ENCODE measurements at places on chromosomes 6 and 20. TPM values are rescaled to one million over a fixed set of nuclear protein-coding genes. Genes with fewer than 3 reads are reported as not detected.
A peak's percentile ranks its signal among the peaks of the same experiment; 100 is the strongest.

DNA sequence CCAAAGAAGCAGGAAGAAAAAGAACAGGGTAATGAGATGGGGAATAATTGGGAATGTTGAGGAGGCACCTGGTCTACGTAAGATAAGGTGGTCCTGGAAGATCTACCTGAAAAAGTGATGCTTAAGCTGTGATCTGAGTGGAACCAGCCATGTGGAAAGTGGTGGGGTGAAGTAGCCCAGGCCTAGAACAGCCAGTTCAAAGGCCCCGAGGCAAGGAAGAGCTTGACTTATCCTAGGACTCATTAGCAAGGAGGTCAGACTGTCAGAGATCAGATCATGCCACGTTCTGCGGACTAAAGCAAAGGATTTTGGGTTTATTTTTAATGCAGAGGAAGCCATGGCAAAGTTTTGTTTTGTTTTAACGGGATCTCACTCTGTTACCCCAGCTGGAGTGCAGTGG lies 5.1 kb downstream of the SYCP2L start:
- no peak overlapping the region for H3K4me3 ChIP-seq
- DNase-seq = no peak
- H3K4me1 ChIP-seq = peaks cover 2% of the 10 kb centered on the region
- peaks cover 8% of the 10 kb centered on the region for H3K27me3 ChIP-seq
- H3K36me3 ChIP-seq = no peaks in the 10 kb centered on the region
- H3K27ac ChIP-seq = no peak overlapping the region

- H3K27me3 ChIP-seq = no peaks in the 10 kb centered on the region
- no peaks in the 10 kb centered on the region for H3K4me1 ChIP-seq
- H3K36me3 ChIP-seq = no peaks in the 10 kb centered on the region
- H3K4me3 ChIP-seq = no peak overlapping the region
- H3K27ac ChIP-seq = no peak overlapping the region
Observed at GRCh38 chr6:15096894-15097837, 148.7 kb upstream of the JARID2 start.

DNA sequence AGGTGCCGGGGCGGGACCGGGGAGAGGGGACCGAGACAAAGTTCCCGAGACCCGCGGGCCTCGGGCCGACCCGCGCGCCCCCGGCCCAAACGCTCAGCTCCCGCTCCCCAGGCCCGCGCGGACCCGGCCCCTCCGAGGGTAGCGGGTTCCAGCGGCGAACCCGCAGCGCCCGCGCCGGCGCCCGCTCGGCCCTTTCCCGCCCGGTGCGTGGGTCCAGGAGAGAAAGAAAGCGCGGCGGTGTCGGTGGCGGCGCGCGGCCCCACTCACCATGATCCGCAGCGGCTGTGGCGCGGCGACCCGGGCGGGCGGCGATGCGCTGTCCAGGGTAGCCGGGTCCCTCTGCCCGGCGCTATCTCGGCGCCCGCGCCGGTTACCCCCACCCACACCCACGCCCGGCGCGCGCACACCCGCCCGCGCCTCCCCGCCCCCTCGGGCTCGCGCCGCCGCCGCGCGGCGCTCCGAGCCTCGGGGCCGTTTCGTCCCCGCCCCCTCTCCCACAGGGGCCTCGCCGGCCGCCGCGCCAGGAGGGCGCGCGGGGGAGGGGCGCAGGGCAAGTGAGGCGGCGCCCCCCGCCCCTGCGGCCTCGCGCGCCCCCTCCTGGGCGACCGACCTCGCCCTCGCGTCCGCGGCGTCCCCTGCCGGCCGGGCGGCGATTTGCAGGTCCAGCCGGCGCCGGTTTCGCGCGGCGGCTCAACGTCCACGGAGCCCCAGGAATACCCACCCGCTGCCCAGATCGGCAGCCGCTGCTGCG lies at the start of gene ELOVL2:
TSS of gene ELOVL2 (minus strand) at position 345 of the 751 bp plus-strand sequence. CDS start at position 270, 75 bp downstream.
- no peak for DNase-seq
- H3K4me3 ChIP-seq = peak within 1 kb of the TSS; percentile 49
- no peak within 1 kb of the TSS for H3K27ac ChIP-seq
- H3K27me3 ChIP-seq = peaks cover 86% of the 10 kb centered on the region

DNA sequence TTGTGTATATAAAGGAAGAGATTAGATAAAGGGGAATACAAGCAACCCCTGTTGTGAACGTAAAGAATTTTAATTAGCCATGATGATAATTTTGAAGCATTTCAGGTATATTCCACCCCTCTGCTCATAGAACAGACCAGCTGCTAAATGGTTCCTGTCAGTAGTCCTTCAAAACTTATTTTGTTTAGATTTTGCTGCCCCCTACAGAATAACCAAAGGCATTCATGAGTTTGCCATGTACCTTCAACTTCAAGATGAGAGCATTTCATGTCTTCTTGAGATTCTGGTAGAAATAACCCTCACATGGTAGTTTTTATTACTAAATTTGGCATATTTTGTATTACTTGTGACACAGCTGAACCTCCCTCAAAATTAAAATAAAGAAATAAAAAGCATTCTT lies 1586.7 kb downstream of the HACE1 start:
- no peaks in the 10 kb centered on the region for H3K4me1 ChIP-seq
- no peaks in the 10 kb centered on the region for H3K36me3 ChIP-seq
- H3K4me3 ChIP-seq = no peak overlapping the region

- H3K27ac ChIP-seq = no peak overlapping the region
- no peaks in the 10 kb centered on the region for H3K36me3 ChIP-seq
- H3K4me3 ChIP-seq = no peak overlapping the region
- H3K4me1 ChIP-seq = peaks cover 6% of the 10 kb centered on the region
- no peak for DNase-seq
Observed at GRCh38 chr6:2531426-2532215, 219.1 kb downstream of the MYLK4 start.

DNA sequence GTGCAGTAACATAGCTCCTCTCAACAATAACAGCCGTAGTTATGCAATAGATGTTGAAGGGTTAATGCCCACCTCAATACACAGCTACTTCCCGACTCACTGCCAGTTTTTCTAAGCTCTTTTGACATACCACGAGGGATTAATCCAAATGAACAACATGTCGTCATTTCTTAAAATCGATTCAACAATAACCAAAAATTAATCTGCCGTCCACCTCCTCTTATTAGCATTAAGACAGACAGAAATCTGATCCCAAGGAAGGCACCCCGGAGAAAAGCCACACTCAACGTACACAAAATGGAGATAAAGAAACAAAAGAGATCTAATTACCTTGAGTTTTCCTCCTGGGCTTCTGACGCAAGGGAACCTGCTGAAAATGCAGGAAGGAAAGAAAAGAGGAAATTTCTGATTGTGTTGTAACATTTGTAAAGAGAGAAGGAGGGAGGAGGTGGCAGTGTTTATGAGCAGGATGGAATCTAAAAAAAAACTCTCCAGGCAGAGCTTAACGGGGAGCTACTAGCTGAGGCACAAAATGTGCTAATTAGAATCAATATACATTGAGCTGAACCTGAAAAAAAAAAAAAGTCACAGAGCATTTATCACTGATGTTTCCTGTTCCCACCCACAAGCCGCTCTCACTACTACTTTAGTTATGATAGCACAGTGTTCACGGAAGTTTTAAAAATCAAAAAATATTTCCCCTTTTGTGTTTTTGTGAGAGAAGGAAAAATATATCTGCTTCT lies 109.3 kb downstream of the IPCEF1 start:
- peak overlapping the region; percentile 34 for H3K27ac ChIP-seq
- peaks cover 11% of the 10 kb centered on the region for H3K4me1 ChIP-seq
- peak overlapping the region; percentile 44 for H3K4me3 ChIP-seq
- no peak for DNase-seq
- H3K27me3 ChIP-seq = no peaks in the 10 kb centered on the region

DNA sequence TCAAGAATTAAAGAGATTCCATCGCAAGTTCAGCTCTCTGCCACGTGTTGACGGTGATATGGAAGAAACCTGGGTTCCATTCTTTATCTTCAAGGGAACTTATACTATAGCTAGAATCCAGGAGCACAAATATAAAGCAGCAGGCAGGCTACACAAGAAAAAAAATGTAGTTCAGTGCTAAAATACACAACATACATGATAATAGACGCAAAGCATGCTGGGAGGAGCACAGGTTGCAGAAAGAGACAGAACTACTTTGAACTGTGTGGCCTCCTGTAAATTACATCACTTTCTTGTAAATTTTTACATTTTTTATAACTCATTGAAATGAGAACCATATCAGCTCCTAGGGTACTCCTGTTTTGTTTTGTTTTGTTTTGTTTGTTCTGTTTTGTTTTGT lies 53.8 kb upstream of the RBM24 start:
- H3K27ac ChIP-seq = no peak overlapping the region
- no peaks in the 10 kb centered on the region for H3K27me3 ChIP-seq
- no peak for DNase-seq
- H3K4me3 ChIP-seq = no peak overlapping the region

GRCh38 chr6:148274809-148275208 lies 67.8 kb upstream of the SASH1 start:
- no peak for DNase-seq
- no peaks in the 10 kb centered on the region for H3K27me3 ChIP-seq
- H3K4me1 ChIP-seq = no peaks in the 10 kb centered on the region
- no peak overlapping the region for H3K27ac ChIP-seq

DNA sequence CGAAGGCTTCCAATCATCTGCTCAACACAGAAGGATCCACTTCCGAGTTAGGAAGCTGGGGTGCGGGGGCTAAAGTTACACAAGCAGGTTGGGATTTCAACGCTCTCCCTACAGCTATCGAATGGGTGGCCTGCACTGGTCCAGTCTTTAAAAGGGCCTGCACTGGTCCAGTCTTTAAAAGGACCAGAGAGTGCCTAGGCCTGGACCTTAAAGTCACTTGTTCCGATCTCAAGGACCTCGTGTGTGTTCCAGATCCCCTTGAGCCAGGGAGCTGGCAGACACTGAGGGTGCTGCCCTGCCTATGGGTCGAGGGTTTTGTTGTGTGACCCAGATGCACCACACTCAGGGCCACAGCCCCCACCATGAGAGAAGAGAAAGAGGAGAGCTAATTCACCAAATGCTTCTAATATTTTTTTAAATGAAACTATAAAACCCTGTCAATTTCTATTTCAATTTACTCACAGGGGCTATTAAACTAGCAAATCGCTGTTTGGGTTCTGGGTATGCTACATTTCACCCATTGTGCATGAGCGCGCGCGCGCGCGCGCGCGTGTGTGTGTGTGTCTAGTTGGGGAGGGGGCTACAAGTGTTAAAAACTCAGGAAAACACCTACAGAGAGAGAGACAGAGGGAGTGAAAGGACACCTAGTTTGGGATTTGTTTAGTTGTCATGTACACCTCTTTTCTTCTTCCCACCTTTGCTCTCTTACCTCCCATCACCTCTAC lies 7.5 kb downstream of the TFAP2B start:
- DNase-seq = no peak
- H3K27me3 ChIP-seq = peaks cover 88% of the 10 kb centered on the region
- H3K4me3 ChIP-seq = no peak overlapping the region
- no peaks in the 10 kb centered on the region for H3K4me1 ChIP-seq
- H3K27ac ChIP-seq = no peak overlapping the region

- H3K4me3 ChIP-seq = no peak overlapping the region
- no peaks in the 10 kb centered on the region for H3K4me1 ChIP-seq
- no peak overlapping the region for H3K27ac ChIP-seq
- H3K27me3 ChIP-seq = no peaks in the 10 kb centered on the region
Observed at GRCh38 chr6:112384511-112384910, 37.4 kb downstream of the RFPL4B start.

GRCh38 chr6:133277900-133278545 lies 36.9 kb downstream of the EYA4 start:
- H3K36me3 ChIP-seq = no peaks in the 10 kb centered on the region
- no peak for DNase-seq
- no peak overlapping the region for H3K4me3 ChIP-seq
- H3K27me3 ChIP-seq = no peaks in the 10 kb centered on the region
- no peaks in the 10 kb centered on the region for H3K4me1 ChIP-seq

CLPSL1 gene
- not detected for total RNA-seq

PPP1R14C gene
- 15.4 TPM for total RNA-seq

HCK gene
- total RNA-seq = 99.9 TPM

BMP6 gene
- total RNA-seq = 6.6 TPM

PRL gene
- total RNA-seq = not detected

ANKS1A gene
- 48.1 TPM for total RNA-seq

HLA-G gene
- total RNA-seq = 1.8 TPM

All from lower lobe of right lung (tissue), 2 donors.